H4 (cell line): ENCODE measurements at places on chromosomes 7 and 10. TPM values are rescaled to one million over a fixed set of nuclear protein-coding genes. Genes with fewer than 3 reads are reported as not detected.

DNA sequence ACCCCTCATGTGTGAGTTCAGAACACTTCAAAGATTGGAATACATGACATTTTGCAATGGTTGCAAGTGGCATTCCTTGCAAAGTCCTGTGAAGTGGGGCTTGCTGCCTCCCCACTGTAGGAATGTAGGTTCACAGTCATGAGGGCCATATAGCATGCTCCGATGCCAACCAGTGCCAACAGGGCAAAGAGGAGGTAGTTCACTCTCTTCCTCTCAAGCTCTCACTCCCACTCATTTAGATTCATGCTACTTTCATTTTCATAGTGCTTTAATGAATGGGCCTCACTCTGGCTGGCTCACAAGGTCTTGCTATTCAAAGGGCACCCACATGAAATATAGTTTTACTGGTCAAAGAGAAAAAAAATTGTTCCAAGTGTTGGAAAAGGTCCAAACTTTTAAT, 169.9 kb upstream of the AOAH start:
- DNase-seq: no peak

DNA sequence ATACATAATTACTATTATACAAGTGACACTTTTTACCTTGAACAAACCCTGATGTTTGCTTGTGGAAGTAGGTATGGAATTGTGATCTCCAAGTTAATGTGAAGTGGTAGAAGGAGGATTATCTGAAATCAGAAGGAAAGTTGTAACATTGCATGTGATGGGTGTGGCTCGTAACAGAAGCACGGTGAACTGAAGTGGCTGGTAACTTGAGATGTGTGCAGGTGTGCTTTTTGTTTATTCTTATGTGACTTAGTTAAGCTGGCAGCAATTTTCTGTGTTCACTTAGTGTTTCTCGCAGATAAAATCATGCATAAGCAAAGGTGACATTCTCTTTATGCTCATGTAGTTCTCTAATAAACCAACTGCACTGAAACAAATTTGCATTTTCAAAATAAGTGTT, 82.3 kb downstream of the ZEB1 start:
- no peak for DNase-seq

DNA sequence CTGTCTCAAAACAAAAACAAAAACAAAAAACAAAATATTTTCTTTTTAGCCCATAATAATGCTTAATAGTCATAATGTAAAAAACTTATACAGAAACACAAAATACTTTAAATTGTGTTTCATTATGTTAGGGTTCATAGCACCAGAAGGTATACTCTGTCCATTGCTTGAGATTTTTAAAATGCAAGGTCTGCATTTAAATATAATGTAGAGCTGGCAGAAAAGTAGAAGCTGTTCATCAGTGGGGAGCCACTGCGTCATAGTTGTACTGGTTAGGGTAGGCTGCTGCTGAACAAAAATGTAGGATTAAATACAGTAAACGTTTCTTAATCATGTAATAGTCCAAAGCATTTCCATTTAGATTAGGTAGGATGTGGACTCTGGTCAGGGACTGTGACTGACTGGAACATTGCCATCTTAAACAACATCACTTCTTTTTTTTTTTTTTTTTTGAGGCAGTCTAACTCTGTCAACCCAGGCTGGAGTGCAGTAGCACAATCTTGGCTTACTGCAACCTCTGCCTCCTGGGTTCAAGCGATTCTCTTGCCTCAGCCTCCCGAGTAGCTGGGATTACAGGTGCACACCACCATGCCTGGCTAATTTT, 85.2 kb downstream of the ANKIB1 start:
- DNase-seq: no peak

DNA sequence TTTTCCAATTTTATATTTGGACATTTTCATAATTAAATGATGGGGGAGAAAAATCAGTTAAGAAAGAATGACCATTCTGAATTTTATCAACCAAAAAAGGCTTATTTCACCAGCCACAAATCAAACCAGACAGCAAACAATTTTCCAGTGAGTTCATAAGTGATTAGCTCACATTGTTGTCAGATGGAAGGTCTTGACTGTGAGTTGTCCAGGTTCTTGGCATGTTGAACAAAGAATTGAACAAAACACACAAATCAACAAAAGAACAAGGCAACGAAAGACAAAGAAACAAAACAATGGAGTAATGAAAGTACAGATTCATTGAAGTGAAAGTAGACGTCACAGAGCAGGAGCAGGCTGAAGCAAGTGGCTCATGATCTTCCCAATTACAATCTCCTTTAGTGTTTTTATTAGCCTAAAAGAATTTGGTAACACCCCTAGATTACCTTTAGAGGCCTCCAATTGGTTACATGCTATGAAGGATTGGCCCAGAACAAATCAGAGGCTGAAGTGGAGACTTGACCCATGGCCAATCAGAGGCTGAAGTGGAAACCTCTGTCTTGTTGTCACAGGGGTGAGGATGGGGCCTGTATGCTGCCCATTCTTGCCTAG, 248.7 kb downstream of the NEBL start:
- DNase-seq: no peak

GRCh38 chr7:116715077-116715476, 43.1 kb downstream of the MET start:
- no peak for DNase-seq

The CREB5 gene
- total RNA-seq: 8.0 and 13.7 TPM in 2 replicates

- DNase-seq: peak; percentile 13
Measured at GRCh38 chr10:14953424-14954000, 384 bp downstream of the DCLRE1C start.

The DLX6 gene
- total RNA-seq: 1.7 and 5.3 TPM in 2 replicates

GRCh38 chr7:141572175-141572574, 21.0 kb downstream of the AGK start:
- no peak for DNase-seq
